ENCODE measurements at places on chromosomes 11 and 22.

DNA sequence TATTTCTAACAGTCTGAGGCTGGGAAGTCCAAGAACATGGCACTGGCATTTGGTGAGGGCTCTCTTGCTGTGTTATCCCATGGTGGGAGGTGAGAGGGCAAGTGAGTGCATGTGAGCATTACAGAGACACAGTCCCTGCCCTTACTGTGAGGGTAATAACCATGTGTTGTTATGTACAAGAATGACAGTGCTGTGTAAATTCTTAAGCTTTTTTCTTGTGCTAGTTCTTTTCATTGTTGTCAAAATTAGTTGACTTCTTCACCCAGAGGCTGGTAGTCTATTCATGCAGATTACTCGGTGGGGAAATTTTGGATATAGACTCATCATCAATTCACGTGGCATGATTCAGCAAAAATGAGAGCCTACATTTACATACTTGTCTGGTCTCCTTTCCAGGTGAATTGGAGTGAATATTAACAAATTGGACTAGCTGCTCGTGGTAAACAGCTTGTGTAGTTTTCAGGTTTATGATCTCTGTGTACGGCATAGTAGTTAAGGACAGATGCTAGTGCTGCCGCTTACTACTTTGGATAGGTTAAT, 49.3 kb downstream of the ATXN10 start:
- DNase-seq, result no peak

DNA sequence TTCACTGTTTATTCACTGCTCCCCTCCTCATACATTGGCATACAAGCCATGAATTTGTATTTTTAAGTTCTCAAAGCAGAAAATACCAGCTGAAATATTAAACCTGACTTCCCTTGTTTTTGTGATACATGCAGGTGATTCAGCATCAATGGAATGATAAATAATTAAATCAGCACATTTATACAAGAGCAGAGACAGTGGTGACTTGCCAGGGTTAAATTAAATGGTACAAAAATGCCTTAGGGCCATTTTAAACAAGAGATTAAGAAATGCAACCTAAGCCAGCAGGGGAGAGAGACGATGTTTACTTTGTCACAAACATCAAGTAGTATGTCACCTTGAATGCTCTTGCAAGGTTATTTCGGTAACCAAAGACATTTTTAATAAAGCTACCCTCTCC, 95.9 kb upstream of the DDI1 start:
- DNase-seq, result no peak

DNA sequence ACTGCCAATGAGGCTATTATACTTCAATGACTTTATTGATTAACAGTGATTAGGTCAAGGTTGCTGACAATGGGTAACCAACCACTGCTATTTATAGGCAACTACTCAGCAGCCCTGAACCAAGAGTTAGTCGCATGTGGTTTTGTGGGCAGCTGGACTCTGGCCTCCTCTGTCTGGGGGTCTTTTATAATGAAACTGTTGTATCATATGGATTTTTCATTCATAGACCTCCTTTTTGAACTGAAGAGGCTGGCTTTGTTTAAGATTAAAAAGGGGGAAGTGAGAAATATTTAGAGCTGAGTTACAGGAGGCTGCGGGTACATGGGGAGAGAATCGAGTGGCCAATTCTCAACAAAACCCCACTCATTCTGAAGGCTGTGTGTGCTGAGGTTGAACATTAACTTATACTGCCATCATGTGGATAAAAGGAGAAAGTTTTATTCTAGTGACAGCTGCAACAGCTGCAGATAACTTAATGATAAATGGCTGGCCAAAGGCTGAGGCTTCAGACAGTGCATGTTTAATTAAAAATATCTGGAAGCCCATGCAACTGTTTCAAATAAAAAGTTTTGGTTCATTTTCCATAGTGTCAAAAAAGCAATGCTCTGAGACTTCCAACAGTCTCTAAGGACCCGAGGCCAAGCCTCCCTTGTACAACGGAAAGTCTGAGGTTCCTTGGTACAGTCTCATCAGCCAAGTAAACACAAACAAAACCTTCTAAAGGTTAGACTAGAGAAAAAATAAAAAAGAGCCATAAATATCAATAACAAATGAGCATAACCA, 682.6 kb downstream of the KCNA4 start:
- DNase-seq, result peak; percentile 77

- DNase-seq, result peak; percentile 40
These were observed 70.2 kb upstream of the NAV2 start for GRCh38 chr11:19642185-19643158.

GRCh38 chr11:94131047-94131717, 2.5 kb downstream of the PANX1 start:
- no peak for DNase-seq

DNA sequence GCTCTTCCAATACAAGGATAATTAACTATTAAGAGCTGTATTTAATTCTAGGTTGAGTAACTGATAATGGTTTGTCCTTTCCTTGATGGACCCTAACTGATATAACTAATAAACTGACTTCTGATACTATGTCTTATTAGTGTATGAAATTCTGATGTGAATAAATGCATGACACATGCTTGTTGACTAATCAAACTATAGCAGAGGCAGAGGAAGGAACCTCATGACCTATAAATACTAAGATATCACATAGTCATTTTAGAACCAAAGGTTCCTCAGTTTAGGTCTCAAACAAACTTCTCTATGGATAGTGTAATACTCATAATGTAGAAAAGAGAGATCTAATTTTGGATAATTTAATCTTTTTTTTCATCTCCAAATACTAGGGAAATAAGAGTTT, 4.8 kb upstream of the HBD start:
- no peak for DNase-seq

DNA sequence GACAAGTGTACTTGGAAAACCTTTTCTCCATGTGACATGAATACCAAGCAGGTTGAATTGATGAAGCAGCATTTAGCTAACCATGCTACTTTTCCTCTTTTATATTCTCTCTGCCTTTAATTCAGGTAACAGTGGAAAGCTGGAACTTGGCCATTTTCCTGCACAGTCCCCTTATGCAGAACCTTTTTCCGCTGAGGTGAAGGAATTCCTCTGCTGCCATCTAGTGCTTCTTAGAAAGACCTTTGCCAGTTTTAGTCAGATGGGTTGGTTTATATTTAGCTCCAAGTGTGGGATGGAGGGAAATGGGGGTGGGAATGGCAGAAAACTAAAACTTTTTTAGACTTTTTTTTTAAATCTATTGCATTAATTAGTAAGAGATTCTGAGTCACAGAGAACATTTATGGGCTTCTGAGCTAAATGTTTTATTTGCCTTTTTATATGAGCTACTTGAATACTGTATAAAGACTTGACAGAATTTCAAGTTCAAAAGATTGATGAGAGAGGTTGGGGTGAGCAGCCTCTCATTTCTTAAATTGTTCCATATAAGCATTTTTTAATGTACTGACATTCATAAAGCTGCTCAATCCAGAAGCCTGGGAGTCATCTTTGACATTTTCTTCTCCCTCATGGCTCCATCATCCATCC, 153.9 kb upstream of the ZC3H12C start:
- DNase-seq, result peak; percentile 86

- DNase-seq, result no peak
These were observed 15.7 kb upstream of the AIFM3 start for GRCh38 chr22:20951151-20951931.

DNA sequence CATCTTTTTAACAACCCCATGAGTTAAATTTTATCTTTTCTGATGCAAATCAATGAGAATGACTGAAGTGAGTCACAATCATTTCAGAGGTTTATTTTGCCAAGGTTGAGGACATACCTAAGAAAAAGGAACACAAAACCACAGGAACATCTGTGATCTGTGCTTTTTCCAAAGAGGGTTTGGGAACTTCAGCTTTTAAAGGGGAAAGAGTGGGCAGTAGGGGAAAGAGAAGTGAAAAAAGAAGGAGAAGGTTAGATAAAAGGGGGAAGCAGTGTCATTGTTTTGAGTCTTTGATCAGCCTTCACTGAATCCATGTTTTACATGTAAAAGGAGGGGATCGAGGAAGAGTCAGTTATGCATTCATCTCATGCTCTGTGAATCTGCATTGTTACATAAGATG, 45.3 kb upstream of the SPON1 start:
- no peak for DNase-seq

DNA sequence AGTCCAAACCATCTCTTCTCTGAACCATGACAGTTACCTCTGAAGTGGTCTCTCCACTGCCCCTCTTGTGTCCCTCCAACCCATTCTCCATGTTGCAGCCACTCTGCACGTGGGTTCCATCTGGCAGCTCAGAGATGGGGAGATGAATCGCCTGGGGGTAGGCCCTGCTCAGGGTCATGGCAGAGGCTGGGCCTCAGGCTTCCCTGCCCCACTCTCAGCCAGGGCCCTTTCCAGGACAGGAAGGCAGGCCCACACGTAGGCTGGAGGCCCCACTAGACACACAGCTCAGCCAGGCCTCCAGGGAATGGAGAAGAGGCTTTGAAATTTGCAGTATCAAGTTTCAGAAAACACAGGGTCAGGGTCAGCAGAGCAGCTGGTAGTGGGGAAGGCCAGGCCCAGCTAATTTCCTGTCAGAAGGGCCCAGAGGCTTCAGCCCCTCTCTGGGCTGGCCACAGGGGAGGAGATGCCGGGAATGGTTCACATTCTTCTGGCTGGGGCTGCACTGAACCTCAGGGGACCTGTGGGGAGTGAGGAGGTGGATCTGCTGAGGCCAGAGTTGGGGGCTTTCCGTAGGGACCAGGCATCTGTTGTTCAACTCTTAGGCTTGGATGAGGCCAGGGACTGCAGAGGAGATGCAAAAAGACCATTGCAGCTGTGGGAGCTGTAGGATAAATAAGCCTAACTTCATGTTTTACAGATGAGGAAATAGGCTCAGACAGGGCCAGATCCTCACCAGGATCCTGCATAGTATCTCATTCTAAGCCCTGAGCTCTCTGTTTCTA, 101.6 kb downstream of the SWAP70 start:
- peak; percentile 81 for DNase-seq

DNA sequence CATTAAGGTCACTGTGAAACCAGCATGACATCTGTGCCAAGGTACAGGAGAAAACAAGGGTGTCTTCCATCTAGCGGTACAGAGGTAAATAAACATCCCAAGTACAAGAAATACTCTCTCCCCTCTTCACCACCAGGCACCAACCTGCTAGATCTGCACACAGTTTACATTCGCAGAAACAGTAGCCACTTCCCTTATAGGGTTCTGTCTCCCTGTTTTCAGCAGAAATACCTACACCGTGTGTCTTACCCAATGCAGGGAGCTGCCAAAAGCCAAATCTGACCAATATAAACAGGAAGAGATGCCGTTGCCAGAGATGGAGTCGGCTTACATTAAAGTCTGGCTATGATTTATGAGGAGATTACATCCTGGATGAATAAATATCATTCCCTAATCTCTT, 1.2 kb downstream of the SCN4B start:
- DNase-seq, result peak; percentile 8

- DNase-seq, result no peak
These were observed 1.9 kb upstream of the CSNK1E start for GRCh38 chr22:38318792-38319773.

GRCh38 chr22:40220316-40221054, 42.8 kb downstream of the TNRC6B start:
- DNase-seq, result peak; percentile 25

DNA sequence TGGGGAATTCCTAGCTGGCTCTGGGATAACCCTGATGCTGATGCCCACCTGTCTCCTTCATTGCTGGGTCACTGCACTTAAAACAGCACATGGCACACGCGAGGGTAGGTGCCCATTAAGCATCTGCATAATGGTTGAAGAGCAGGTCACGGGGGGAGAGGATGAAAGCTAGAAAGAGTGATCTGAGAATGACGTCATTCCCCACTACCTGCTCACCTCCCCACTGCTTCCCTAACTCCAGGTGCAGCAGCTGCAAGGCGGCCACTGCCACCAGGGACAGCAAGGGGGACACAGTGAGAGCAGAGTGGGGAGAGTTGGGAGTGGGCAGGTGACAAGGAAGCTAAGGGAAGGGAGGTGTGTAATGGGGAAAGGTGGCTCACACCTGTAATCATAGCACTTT, 27.0 kb downstream of the ADA2 start:
- DNase-seq, result no peak

- peak; percentile 75 for DNase-seq
These were observed 18.7 kb upstream of the SCGB1D1 start for GRCh38 chr11:62171261-62171723.

DNA sequence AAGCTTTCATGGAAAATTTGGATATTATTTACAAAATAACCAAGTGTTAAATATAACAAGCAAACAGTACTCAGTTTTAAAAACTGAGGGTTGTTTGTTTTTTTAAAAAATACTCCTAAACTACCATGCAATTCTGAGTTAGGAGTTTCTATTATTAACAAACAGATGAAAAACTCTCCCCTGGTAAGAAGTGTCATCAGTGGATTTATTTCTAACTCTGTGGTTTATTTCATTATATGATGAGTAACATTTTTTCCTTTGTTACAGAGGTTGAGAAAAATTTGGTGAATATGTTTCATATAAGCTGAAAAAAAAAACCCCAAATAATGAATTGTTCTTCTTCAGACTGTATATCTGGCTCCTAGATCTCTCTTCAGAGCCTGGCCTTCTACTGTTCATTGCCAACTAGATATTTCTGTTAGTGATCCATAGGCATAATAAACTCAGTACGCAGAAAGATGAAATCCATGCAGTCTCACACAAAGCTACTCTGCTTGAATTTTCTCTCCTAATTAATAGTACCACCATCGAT, 29.4 kb upstream of the PDE3B start:
- DNase-seq, result peak; percentile 15

DNA sequence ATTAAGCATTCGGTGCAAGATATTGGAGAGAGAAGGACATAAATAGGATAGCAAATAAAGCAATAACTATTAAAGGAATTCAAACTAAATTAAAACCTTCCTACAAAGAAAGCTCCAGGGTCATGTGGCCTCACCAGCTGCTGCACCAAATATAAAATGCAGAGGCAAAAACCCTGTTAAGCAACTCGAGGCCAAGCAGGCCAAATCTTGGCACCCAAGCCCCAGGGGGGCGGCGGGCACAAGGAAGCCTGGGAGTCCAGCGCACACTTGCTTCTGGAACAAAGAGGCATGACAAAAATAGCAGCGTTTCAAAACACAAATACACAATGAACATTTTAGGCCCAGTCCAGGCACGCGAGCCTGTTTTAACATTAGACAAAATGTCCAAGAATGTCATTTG, 20.8 kb downstream of the KRTAP5-6 start:
- no peak for DNase-seq

DNA sequence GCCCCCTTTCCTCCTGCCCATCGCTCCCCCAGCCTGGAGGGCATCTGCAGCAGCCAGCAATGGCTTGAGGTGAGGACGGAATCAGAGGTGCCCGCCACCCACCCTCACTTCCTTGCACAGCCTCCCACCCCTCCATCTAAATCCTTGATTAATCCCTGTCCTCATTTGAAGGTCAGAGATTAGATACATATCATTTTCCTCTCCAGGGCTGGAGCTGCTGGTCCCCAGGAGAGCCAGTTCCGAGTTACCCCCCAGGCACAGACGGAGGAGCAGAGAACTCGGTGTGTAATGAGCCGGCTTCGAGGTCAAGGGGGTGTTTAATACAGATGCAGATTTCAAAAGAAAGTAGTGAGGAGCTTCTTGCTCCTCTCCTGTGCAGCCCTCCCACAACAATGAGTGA, 542.1 kb downstream of the MN1 start:
- no peak for DNase-seq

GRCh38 chr11:67160045-67160444, 41.0 kb downstream of the KDM2A start:
- no peak for DNase-seq

- peak; percentile 63 for DNase-seq
These were observed 112.3 kb downstream of the TMPRSS5 start for GRCh38 chr11:113593698-113594308.

Data from amniotic epithelial cell (primary cell).